ENCODE measurements at places on chromosomes 6 and 20. TPM values are rescaled to one million over a fixed set of nuclear protein-coding genes. Genes with fewer than 3 reads are reported as not detected.

DNA sequence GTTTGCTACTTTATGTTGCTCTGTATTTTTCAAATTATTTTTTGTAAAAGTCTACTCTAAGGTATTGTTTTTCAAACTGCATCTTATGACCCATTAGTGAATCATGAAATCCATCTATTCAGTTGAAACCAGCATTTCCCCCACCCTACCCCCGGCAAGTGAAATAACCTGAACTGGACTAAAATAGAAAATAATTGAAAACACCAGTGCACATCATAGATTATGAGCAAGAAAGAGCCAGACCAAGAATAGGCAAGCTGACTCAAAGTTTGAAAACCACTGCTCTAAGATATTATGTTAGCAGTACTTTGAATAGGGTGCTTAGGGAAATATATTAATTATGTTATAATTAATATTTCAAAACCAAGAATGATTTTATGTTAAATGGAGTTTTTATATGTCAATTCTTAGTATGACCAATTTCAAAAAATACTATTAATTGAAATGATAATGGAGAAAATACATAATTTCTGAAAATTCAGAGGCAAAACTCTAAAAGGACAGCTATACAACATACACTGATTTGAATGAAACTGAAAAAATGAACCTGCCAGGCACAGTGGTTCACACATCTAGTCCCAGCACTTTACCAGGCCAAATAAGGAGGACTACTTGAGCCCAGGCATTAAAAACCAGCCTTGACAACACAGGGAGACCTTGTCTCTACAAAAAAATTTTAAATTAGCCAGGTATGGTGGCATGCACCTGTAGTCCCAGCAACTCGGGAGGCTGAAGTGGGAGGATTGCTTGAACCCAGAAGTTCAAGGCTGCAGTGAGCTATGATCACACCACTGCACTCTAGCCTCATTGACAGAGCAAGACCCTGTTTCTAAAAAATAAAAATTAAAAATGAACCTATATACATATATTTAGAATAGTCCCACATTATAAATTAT lies 112.0 kb downstream of the CDK19 start:
- DNase-seq, result no peak

DNA sequence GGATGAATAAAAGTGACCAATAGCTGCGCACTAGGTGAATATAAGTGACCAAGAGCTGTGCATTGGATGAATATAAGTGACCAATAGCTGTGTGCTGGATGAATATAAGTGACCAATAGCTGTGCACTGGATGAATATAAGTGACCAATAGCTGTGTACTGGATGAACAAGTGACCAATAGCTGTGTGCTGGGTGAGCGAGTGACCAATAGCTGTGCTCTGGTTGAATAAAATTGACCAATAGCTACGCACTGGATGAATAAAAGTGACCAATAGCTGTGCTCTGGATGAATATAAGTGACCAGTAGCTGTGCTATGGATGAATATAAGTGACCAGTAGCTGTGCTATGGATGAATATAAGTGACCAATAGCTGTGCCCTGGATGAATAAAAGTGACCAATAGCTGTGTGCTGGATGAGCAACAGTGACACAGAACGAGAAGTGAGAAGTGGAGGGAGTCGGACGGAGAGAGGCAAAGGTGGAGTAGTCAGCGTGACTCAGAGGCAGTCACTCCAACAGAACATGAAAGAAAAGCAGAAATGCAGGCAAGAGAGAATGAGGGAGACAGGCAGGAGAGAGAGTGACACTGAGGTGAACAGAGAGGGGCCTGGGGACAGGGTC lies 38.5 kb downstream of the RBM38 start:
- no peak for DNase-seq

The TNFRSF21 gene
- 0.92 TPM for total RNA-seq

The PGC gene
- not detected for total RNA-seq

The FOXA2 gene
- total RNA-seq, result not detected

The NKX2-2 gene
- not detected for total RNA-seq

- peak; percentile 9 for DNase-seq
Measured at GRCh38 chr6:16236631-16237199, 1.7 kb upstream of the GMPR start.

GRCh38 chr6:118284736-118285360 lies 263.2 kb upstream of the PLN start:
- DNase-seq, result no peak

Measured in natural killer cell (primary cell).